ENCODE measurements at places on chromosomes 1 and 21.

- no peak for DNase-seq
These were observed 165.0 kb downstream of the TRIM33 start for GRCh38 chr1:114345930-114346479.

DNA sequence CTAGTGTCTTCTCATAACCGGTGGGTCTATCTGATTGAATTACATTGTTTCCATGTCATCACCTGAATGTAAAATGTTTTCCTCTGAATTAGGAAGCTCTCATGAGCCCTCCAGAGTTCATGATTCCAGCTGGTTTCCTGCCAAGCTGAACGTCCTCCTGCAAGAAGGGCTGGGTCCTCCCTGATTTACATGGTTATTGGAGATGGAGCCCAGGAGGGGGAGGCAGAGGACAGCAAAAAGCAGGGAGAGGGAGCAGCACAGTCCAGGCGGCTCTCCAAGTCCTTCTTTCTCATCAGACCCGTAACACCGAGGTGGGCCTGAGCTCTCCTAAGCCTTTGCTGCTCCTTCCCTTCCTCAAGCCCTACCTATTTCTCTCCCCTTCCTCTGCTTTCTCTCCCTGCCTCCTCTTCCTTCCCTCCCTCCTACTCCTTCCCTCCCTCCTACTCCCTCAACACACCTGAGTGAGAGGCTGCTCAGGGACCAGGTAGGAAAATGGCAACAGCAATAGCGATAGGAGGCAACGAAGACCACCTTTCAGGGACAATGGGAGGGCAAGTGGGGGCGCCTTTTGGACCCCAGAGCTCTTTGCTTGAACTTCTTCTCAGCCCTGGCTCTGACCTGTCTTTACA lies 265.9 kb downstream of the PRDM2 start:
- DNase-seq, result peak; percentile 20

DNA sequence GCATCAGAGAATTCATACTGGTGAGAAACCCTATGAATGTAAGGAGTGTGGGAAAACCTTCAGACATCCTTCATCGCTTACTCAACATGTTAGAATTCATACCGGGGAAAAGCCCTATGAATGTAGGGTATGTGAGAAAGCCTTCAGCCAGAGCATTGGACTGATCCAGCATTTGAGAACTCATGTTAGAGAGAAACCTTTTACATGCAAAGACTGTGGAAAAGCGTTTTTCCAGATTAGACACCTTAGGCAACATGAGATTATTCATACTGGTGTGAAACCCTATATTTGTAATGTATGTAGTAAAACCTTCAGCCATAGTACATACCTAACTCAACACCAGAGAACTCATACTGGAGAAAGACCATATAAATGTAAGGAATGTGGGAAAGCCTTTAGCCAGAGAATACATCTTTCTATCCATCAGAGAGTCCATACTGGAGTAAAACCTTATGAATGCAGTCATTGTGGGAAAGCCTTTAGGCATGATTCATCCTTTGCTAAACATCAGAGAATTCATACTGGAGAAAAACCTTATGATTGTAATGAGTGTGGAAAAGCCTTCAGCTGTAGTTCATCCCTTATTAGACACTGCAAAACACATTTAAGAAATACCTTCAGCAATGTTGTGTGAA lies 12.8 kb downstream of the ZFP69B start:
- peak; percentile 13 for DNase-seq

DNA sequence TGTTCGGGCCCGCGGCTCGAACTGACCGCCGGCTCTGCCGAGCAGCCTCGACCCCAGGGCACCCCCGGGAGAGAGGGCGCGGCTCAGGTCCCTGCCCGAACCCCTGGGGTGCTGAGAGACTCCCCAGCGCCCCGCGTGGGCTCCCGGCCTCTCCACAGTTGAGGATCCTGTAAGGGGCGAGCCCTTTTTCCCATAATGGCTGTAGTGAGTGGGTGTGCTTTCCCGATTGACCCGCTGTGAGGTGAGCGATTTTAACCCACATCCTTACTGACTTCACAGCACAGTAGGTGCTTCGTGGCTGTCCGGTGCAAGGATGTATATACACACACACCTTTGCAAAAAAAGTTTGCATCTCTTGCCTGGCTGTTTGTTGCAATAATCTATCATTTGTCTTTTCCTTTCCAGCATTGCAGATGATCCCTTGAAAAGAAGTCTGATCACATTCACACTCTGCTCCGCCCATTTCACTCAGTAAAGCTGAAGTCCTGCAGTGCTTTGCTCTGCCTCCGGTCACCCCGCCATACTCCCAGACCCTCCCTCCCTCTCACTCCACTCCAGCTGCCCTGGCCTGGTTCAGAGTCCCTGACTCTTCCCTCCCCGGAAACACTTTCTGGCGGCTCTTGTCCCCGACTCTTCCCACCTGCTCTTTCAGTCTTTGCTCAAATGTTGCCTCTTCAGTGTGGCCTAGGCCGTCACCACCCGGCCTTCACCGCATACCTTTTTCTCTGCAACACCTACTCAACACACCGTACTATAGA lies 955 bp upstream of the UBE2G2 start:
- peak; percentile 20 for DNase-seq

GRCh38 chr1:16215882-16216753 lies 3.7 kb upstream of the ARHGEF19 start:
- DNase-seq, result peak; percentile 93

GRCh38 chr1:89739844-89740216 lies 81.0 kb upstream of the LRRC8D start:
- DNase-seq, result no peak

DNA sequence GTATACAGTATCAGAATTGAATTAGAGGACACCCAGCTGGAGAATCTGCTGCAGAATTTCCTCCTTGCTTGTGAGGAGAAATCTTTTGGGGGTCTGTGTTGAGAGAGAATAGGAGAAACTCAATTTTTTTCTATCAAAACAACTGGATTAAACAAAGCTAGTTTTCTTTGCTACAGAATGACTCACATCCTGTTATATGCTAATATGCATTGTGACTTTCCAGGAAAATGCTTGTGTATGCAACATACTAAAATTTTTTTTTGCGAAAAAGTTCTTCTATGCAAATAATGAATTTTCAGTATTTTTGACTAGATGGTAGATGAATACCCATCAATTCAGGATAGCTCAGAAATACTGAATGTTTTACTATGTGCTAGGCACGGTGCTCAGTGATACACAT lies 2.2 kb downstream of the VAMP4 start:
- no peak for DNase-seq

DNA sequence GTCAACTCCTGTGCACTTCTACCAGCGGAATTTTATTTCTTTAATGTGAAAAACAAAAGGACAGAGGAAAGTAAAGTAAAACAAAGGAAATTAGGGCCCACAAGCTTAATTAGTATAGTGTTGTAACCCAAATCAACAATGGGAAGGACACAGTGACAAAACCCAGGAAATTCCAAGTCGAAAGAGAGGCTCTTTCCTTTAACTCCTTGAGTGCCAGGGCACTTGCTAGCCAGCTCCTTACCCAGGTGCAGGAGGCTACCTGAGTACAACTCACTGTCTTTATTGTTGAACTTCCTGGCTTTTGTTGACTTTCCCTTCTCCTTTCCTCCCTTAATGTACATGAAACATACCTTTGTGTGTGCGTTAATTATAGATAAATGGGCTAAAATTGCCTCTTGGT lies 55.0 kb downstream of the PEX14 start:
- DNase-seq, result no peak

GRCh38 chr1:175494011-175494554 lies 249.3 kb downstream of the TNR start:
- DNase-seq, result no peak

DNA sequence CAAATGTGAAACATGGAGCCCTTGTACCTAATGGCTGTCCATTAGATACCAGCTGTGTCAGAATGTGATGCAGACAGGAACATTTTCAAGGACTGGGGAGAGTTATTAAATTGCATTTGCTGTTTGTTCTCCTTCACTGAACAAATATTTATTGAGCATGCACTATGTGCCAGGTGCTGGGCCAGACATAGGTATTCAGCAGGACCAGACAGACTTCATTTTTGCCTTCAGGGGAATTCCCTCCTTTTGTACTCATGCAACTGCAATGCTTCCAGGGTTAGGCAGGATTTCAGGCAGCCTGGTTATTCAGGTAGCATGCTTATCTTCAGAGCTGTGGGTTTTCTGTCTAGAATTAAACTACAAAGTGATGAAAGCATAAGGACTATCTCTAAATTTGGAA lies 64.2 kb upstream of the SMYD2 start:
- no peak for DNase-seq

- DNase-seq, result no peak
These were observed 44.9 kb downstream of the SRRM1 start for GRCh38 chr1:24688033-24688432.

All from OCI-LY7 (cell line).